ENCODE measurements at places on chromosomes 7 and 10.

GRCh38 chr10:10054466-10054865, 963.2 kb upstream of the CELF2 start:
- no peak for DNase-seq

DNA sequence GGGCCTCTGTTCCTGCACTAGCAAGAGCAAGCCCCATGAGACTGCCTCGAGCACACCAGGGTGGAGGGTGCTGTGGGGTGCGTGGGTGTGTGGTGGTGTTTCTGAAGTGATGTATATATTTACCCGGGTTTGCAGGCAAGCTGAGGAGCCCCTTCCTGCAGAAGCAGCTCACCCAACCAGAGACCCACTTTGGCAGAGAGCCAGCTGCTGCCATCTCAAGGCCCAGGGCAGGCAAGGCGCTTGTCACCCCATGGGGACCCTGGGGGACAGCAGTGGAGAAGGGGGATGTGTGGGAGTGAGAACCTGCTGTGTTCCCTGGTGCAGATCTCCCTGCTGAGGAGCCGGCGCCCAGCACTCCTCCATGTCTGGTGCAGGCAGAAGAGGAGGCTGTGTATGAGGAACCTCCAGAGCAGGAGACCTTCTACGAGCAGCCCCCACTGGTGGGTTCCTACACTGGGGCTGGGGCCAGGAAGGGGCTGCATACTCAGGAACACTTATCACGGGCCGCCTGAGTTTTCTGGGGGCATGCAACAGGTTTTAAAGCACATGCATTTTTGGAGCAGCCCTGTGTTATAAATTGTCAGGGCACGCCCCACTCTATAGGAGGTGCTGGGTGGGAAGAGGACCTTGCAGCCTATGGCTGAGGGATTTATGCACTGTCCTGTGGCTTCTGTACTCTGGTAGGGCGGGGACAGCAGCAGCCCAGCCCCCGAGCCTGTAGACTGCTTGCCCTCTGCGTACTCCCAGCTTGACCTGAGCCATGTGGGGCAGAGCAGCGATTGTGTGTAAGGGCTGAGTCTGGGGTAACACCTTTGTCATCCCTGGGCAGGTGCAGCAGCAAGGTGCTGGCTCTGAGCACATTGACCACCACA, 5.9 kb downstream of the PGAM2 start:
- DNase-seq, result no peak

DNA sequence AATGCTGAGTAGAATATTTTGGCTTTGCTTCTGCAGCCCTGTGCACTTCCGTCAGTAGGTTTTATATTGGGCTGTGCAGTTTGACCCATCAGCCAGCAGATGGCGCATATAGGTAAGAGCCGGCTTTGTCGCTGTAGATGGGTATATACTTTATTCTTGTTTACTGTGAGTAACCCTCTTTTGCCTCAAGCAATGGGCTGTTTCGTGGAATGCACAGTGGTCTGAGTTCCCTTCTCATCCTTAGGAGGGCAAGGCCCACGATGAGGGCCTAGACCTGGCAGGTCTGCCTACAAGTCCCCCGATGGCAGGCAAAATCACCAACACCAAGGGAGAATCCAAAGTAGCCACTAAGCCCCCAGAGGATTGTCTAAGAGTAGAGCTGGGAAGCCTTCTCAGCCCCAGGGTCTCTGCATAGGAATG, 1002.9 kb upstream of the KCND2 start:
- peak; percentile 48 for DNase-seq

GRCh38 chr10:72649291-72649690, 23.4 kb upstream of the MICU1 start:
- DNase-seq, result no peak

- DNase-seq, result no peak
Observed at GRCh38 chr10:124077208-124077993, 16.0 kb downstream of the CHST15 start.

- no peak for DNase-seq
Observed at GRCh38 chr7:10210000-10210399, 763.7 kb upstream of the PHF14 start.
